ENCODE measurements at places on chromosomes 4 and X. TPM values are rescaled to one million over a fixed set of nuclear protein-coding genes. Genes with fewer than 3 reads are reported as not detected.

BANK1 gene
- 1.1 TPM for total RNA-seq

HPRT1 gene
- 134 TPM for total RNA-seq

ZFP92 gene
- total RNA-seq, result 0.54 TPM

PLP1 gene
- total RNA-seq, result not detected

IRS4 gene
- not detected for total RNA-seq

Data from A549 treated with RU486 at 1 μM for 4 hours (cell line).